GM04503 (cell line): ENCODE measurements at places on chromosomes 1 and 21.

DNA sequence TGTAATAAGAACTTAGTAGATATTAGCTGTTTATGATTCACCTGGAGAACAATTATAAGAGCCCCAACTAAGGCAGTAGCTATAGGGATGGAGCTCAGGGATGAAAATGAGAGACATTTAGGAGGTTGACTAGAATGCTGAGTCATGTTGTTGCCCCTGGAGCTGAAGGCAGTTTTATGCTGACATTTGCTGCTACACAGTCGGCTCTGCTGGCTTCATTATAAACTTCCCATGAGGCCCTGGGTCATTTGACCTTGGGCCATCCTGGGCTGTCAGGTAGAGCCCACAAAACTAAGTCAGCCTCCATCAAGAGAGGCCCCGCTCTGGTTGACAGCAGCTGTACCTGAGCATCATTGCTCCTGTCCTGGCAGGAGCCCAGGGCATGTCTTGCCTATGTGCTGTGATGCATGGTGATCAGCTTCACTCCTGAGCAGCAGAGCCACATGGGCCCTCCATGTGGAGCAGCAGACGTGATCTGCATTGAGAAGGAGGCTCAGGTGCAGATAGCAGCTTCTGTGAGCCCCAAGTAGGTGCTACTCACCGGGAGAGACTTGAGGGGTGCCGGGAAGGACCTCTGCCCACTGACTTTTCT lies 112.4 kb downstream of the TBX19 start:
- no peak for DNase-seq

GRCh38 chr1:27551953-27552312 lies 52.0 kb downstream of the AHDC1 start:
- no peak for DNase-seq

DNA sequence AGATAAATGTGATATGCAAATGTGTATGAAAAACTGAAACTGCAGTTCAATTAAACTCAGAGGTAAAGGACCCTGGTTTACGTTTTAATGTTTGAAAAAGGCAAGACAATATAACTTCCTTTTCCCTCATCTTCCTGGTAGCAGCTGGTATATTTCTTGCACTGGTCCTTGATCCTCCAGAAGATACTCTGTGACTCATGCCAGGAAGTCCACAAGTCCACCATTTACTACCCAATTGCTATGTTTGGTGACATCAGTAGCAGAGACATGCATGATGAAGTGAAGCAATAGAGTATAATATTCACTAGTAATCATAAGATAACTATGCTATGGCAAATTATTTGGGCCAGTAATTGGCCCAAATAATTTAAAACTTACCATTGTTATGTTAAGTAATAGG lies 774.5 kb upstream of the NEGR1 start:
- no peak for DNase-seq

DNA sequence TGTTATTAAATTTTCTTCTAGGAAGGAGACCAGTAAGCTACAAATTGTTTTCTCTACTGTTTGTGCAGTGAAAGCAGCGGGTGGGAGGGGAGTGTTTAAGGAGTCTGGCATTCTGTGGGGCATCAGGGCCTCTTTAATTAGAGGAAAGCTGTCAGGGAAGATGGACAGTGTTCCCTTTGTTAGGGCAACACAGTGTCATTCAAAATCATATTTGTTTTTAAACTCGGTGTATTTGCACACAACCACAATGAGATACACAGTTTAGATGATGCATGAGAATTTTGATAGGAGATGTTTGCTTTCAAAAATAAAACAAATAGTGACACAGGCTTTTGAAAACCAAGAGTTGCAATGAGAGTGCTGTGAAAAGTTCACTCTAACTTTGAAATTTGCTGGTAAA lies 15.1 kb upstream of the ST6GALNAC3 start:
- no peak for DNase-seq

GRCh38 chr1:247408100-247408499 lies 7.9 kb upstream of the NLRP3 start:
- DNase-seq: no peak

GRCh38 chr1:168135921-168136708 lies 615 bp downstream of the GPR161 start:
- DNase-seq: no peak

DNA sequence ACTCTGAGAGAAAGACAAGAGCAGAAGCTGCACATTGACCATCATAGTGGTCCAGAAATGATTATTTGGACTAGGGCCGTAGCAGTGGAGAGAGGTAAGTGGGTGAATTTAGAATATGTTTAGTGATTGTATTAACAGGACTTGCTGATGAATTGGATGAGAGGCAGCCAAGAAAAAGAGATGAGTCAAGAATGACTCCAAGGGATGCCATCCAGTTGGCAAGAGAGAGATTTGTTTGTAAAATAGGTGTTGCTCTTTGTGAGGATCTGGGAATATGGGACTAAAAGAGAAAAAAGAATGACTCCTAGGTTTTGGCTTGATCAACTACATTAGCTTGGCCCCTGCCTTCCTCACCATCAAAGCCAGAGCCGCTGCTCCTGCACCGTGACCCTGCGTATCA lies 54.2 kb upstream of the ARTN start:
- peak; percentile 55 for DNase-seq

DNA sequence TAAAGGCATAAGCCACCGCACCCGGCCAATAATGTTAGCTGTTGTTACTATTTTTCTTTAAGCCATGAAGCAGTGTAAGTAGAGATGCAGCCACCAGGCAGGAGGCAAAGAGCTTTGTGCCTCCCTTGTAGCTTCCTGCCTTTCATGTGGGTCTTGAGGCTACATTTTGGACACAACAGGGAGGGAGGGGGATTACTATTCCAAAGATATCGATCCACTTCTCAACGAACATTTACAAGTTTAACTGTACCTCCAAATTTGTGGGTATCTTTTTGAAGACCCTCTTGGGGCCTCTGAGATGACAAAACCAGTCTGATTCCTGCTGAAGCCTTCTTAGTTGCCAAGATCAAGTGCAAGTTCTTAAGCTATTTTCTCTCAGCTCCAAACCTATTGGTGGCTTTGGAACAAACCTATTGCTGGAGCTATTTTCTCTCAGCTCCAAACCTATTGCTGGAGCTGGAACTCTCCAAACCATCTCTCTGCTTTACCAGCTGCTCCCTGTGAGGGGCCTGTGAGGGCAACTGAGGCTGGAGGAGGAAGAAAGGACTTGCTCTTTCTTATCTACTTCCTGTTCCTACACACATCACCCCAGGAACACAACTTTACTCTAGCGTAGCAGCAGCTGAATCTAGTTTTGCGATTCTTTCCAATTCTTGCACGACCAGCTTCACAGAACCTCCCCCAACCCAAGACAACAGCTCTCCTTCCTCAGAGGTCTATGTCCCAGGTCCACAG lies 16.1 kb upstream of the RCAN3 start:
- no peak for DNase-seq

DNA sequence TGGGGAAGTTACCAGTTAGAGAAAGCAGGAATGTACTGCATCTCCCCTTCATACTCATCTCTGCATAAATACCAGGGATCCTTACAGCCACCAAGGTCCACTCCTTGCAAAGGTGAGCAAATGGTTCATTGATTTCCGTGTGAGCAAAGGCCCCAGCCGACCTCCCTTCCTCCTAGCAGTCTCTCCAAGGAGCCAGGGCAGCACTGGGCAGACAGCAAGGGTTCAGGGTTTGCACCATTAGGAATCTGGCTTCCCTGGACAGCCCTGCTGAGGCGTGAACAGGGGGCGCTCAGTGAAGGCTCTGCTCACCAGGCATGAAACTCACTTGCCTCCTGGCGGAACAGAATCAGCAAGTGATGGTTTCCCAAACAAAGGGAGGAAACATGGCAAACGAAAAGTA lies 65.7 kb downstream of the MRPL37 start:
- no peak for DNase-seq

DNA sequence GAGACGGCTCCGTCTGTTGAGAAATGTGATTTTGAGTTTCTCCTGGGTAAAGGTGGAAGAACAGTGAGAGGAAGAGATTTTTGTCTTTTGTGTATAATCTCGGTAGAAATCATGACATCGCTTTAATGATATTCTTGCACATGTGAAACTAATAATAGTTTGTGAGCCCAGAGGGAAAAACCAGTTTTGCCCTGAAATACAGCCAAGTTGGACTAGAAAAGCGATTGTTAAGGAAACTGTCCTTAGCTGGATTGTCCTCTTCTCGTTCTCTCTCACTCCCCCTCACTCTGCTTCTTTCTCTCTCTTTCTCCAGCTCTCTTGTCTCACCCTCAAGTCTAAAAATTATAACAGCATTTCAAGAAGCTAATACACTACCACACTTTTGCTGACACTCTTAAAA lies 17.1 kb downstream of the KCNJ6 start:
- no peak for DNase-seq

- no peak for DNase-seq
Measured at GRCh38 chr1:171195767-171196166, 10.7 kb downstream of the FMO2 start.

DNA sequence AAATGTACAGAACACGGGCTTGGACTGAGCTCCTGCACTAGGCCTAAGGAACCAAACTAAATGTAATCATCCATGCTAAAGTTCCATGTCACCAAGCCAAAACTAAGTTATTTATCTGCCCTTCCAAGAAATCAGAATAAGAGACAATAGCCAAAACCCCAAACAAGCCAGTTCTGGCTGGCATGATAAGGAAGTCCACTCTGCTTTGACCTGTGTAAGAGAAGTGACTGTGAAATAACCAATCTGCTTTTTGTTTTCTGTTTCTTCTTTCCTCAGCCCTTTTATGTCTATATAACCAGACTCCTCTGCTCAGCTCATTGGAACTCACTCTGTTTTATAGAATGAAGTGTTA lies 15.1 kb downstream of the PLPPR5 start:
- DNase-seq: no peak

DNA sequence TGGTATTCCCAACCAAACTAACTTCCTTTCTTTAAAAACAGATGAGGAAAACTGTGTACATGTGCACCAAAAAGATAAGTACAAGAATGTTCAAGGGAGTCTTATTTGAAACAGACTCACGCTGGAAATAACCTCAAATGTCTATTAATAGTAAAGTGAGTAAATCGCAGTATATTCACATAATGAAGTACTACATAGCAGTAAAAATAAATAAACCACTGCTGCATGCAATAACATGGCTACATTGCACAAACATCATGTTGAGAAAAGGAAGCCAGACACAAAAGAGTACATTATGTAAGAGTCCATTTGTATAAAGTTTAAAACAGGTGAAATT lies 5.2 kb upstream of the DENND2D start:
- DNase-seq: no peak
